ENCODE measurements at places on chromosomes 7 and 10.

GRCh38 chr10:6239213-6239991 lies 36.7 kb downstream of the PFKFB3 start:
- DNase-seq: peak; percentile 99

- DNase-seq: no peak
Measured at GRCh38 chr10:88163572-88163971, 300.1 kb downstream of the PTEN start.

DNA sequence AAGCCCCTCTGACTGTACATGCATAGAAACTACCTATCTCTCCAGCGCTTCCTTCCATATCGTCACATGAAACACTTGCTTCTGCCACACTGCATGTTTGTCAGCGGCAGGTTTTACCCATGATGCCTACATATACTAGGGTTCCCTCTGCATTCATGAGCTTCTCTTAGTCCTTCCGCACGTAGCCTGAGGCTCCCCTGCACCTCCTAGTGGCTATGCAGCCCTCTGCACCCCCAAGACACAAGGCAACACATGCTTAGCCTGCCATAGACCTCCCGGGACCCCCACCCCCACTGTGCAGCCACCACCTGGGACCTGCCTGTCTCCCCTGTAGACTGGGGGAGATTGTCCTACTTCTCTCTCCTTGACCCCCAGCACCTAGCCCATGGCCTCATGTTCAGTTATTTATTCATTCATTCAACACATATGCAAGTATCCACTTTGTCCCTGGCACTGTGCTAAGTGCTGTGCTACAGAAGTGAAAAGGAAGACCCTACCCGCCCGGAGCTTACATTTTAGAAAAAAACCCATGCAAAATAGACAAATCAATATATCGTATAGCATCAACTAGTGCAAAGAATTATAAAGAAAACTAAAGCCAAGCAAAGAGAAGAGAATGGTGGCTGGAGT lies 23.5 kb downstream of the TMEM273 start:
- peak; percentile 40 for DNase-seq

- DNase-seq: no peak
Measured at GRCh38 chr10:77636282-77636966, 1.2 kb downstream of the KCNMA1 start.

DNA sequence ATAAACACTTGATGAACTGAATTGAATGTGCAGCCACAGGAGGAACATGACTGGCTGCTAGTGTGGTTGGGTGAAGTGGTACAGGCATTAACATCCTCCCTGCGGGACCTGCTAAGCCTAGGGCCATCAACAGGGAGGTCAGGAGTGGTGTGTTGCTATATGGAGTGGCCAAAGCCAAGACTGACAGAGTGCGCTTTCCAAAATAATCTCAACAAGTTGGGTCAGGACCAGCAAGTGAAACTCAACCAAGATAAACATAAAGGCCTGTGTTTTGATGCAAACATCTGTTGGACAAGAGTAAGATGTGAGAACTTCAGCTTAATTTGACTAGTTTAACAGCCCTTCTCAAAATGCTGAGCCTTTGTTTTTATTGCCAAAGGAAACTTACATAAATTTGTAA lies 97.7 kb downstream of the WDFY4 start:
- no peak for DNase-seq

DNA sequence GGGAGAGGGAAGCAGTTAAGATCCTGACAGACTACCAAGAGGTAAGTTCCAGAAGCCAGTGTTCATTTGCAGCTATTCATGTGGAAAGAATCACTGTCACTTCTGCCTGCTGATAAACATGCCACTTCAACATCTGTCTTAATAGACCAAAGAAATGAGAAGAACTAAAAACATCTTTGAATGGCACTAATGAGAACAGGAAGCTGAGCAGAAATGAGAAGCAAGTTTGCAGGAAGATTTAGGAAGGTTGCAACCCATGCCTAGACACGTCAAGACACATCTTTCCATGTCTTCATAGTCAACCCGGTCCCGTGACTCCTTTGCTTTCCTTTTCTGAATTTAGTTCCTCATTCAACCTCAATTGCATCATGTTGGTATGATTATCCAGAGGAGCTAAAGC lies 180.0 kb downstream of the PDE1C start:
- no peak for DNase-seq

GRCh38 chr10:12709000-12709401 lies 292.5 kb downstream of the CCDC3 start:
- peak; percentile 72 for DNase-seq

DNA sequence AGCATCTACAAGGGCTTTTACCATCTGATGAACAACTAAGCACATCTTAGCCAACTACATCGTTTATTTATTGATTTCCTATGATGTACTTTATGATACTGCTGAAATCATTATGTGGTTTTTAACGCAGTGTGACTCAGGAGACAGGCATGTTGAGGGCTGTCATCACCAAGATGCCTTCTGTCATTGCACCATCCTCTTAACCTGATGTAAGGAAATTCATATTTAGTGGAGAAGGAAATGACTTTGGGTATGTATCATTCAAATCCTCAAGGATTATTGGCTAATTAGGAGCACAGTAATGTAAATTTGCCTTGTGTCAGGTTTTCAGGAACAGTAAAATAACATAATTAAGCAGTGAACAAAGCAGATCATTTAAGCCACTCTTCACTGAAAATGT lies 138.5 kb upstream of the MGMT start:
- DNase-seq: peak; percentile 51

DNA sequence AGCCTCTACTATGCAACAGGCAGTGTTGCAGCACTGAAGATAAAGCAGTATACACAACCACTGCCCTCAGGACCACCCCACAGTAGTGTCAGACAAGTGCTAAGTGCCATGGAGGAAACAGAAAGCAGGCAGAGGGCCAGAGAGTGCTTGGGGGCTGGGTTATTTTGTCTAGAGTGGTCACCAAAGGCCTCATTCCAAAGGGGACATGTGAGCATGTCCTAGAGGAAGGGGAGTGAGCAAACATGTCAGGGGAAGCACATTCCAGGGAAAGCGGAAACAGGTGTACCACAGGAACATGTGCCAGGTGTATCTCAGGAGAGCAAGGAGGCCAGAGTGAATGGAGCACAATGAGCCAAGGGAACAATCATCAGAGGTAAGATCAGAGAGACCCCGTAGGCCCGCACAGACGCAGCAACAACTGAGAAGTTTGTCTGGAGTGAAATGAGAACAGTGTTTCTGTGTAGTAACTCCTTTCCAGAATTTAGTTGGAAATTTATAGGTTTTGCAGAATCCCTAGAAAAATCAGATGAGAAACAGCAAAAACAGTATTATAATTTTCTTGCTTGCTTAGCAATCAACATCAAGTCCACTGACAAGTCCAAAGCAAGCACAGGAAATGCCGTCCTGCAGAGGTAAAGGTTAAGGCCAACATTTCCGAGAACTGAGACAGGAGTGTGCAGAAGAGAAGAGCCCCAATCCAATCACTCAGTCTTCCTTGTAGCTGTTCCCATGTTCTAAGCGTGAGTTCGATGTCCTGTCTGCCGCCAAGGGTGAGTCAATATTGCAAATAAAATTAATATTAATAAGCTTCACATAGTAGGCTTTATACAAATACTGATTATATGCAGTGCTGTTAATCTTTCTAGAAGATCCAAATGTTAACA lies 67.3 kb downstream of the SGMS1 start:
- DNase-seq: no peak

DNA sequence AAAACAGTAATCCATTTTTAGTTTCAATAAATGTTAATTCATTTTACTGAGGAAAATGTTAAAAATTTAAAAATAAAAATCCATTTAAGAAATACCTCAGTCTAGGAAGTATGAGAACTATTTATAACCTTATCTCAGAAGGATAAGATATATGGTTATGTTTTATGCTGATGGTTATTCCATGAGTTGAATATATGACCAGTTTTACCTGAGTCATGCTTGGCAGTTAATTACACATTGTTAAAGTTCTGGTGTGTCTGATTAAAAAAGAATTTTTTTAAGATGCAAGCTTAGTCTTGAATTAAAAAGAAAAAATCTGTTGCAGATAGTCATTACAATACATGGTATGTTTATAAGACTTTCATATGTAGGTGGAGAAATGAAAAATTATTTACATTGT lies 191.7 kb downstream of the ARL4A start:
- no peak for DNase-seq

- DNase-seq: no peak
Measured at GRCh38 chr10:70858759-70859158, 29.6 kb downstream of the PCBD1 start.

- no peak for DNase-seq
Measured at GRCh38 chr7:1251796-1252539, 19.3 kb downstream of the UNCX start.

- no peak for DNase-seq
Measured at GRCh38 chr10:44913350-44914081, 2.4 kb downstream of the TMEM72 start.
